D721Med (cell line): ENCODE measurements at places on chromosomes 1 and 21.

- no peak for DNase-seq
Observed at GRCh38 chr1:191818198-191818597, 340.1 kb upstream of the RGS18 start.

GRCh38 chr1:95236784-95237575 is 3.0 kb downstream of the RWDD3 start:
- no peak for DNase-seq

DNA sequence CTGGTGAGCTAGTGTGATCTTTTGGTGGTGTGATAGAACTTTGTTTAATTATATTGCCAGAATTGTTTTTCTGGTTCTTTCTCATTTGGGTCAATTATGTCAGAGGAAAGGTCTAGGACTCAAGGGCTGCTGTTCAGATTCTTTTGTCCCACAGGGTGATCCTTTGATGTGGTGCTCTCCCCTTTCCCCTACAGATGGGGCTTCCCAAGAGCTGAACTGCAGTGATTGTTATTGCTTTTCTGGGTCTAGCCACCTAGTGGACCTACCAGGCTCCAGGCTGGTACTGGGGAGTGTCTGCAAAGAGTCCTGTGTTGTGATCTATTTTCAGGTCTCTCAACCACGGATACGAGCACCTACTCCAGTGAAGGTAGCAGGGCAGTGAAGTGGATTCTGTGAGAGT is 25.9 kb upstream of the CD84 start:
- no peak for DNase-seq

DNA sequence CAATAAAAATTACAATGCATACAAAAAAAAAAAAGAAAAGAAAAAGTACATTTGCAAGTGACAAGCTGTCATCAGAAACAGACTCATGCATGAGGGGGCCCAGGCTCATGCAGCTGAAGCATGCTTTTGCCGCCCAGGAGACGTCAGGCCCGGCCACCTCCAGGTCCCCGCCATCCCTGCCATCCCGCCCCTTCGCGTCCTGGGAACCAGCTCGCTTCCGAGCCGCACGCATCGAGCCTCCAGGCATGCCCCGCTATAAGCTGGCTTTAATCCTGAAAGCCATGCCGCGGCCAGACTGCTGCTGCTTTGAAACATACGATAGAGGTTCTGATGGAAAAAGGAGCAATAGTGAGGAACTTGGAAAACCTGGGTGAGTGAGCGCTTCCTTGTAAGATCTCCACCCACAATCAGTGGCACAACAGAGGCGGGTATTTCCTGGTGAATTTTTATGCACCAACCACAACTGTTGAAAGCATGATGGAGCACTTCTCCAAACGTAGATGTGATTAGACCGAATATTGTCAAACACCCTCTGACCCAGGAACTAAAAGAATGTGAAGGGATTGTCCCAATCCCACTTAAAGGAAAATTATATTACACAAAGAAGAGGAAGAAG is 113.7 kb downstream of the FAF1 start:
- DNase-seq, result no peak

GRCh38 chr1:114128293-114128692 is 25.4 kb downstream of the SYT6 start:
- DNase-seq, result no peak

DNA sequence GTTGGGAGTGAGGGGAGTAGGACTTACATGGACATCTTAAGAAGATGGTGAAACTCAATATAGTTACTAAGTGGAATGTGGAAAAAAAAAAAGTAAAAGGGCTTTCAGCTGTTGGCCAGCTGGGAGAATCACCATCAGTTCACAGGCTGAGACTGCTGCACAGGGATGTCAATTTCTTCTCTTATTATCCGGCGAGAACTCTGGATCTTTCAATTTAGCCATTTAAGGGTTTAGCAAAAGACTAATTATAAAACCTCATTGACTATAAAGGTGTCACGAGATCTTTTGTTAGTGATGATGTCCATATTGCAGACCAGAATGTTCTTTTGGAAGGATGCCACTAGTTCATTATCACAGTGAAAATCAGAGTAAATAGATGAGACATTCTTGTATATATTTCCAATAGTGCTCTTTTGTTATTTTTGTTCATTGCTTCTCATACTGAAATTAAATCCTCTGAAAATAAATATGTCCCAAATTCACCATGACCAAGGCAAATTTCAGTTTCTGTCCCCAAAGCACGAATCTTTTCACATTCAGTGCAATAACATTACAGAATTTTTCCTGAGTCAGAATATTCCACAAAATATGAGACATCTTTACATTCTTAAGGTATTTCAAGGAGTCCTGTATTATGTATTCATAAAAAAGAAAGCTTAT is 266.1 kb downstream of the DNM3 start:
- no peak for DNase-seq

- DNase-seq, result no peak
Observed at GRCh38 chr1:17214876-17215544, 10.1 kb downstream of the PADI1 start.

DNA sequence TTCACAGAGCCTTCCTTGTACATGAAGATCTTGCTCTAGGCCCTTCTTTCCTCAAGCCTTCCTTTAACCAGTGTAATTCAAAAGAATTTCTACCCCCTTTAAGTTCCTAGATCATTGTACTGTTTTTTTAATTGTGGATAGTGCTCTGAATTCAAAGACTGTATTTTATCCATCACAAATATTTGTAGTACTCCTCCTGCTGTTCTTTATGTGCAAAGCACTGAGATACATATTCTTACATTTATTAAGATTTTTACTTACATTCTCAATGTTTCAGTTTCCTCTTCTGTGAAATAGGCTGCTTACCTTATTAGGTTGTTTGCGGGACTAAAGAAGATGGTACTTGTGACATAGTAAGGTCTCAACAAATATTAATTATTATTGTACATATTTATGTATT is 168.8 kb upstream of the PDE4B start:
- DNase-seq, result no peak

GRCh38 chr1:94142583-94142982 is 21.6 kb upstream of the ABCA4 start:
- no peak for DNase-seq

GRCh38 chr1:184770181-184770979 is 15.7 kb upstream of the EDEM3 start:
- no peak for DNase-seq

- no peak for DNase-seq
Observed at GRCh38 chr1:213761845-213762407, 225.8 kb upstream of the PROX1 start.

DNA sequence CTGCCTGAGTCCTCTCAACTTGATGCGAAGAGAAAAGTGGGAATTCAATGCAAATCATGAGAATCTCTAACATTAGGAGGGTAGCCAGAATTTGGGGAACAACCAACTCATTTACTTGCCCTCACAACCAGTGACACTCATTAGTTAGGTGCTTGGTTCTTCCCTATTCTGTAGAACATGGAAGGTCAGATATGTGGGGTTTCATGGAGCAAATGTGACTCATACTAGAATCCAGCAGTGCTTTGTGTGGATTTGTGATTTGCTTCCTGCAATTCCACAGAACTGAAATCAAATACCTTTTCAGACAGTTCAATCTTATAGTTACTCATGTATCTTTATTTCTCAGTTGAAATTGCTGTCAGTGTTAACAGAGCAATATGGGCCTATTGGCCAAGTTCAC is 6.9 kb upstream of the ETV3 start:
- DNase-seq, result no peak

DNA sequence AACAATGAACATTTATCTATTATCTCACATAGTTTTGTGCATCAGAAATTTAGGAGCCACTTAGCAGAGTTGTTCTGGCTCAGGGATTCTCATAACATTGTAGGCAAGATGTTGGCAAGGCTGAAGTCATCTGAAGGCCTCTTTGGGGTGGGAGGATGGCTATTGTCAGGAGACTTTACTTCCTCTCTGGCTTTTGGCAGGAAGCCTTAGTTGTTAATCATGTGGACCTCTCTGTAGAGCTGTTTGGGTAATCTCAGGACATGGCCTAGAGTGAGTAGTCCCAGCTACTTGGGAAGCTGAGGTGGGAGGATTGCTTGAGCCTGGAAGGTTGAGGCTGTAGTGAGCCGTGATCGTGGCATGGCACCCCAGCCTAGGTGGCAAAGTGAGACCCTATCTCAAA is 40.2 kb downstream of the RASAL2 start:
- DNase-seq, result no peak

GRCh38 chr21:44872323-44872648 is 1.2 kb downstream of the PTTG1IP start:
- DNase-seq, result no peak

DNA sequence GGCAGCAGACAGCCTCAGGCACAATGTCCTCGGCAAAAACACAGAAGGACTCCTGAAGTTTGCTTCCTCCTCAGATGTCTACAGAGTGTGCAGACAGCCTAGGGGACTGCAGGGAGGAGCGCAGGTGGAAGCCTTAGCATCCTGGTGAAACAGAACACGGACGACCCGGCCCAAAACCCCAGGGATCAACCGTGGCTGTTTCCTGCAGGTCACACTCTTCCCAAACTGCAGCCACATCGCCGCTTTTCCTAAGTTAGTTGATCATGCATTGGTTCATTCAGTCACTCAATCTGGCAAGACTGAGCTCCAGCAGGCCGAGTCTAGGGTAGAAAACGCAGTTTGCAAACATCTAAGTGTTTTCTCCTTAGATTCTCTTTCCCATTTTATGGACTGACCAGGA is 33.4 kb downstream of the FHAD1 start:
- no peak for DNase-seq

GRCh38 chr21:36710729-36711048 is 11.8 kb downstream of the SIM2 start:
- no peak for DNase-seq

- DNase-seq, result no peak
Observed at GRCh38 chr1:221574529-221574928, 167.4 kb downstream of the DUSP10 start.

DNA sequence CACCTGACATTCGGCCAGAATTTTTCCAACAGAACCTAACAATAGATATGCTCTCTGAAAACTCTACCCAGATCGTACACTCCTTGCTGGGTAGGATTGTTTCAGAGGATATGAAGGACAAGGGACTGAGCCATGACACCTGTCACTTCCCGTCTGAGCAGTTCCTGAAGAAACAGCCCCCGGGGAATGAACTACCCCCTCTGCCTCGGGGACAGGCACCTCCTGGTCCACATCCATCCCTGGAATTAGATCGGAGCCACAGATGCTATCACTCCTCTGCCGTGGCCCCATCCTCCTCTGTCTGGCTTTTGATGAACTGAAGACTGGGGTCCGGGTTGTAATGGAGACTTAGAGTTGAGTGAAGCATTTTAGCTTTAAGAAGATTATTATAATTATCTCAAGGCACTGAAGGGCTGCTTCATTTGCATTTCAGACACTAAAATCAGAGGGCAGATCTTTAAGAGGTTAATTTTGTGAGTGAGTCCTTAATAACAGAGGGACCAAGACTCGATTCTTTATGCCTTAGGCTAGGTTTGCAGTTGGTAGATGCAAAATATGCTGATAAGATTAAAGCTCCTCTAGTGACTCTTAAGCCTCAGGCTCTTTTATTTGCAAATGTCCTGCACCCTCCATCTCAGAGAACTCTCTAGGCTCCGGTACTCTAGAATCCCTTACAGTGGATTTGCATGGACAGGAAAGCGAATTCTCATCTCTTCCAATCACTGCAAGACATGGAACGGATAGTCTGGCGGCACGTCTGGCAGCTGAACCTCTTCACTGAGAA is 333.8 kb downstream of the KIF26B start:
- no peak for DNase-seq

DNA sequence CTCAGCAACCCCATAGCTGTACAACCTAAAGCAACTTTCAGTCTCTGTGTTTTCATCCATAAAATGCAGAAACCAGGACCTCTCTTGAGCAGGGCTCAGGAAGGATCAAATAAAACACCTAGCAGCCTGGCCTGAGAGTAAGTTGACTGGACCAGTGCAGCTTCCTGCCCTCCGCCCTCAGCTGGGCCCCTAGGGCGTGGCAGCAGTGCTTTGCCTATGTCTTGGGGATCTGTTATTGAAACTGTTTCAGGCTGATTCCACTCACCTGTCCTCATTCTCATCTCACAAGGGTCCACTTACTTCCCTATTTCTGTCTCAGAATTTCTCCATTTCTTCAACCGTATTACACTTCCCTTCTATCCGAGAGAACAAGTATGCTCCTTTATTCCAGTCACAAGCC is 17.3 kb downstream of the LRRC42 start:
- DNase-seq, result no peak

DNA sequence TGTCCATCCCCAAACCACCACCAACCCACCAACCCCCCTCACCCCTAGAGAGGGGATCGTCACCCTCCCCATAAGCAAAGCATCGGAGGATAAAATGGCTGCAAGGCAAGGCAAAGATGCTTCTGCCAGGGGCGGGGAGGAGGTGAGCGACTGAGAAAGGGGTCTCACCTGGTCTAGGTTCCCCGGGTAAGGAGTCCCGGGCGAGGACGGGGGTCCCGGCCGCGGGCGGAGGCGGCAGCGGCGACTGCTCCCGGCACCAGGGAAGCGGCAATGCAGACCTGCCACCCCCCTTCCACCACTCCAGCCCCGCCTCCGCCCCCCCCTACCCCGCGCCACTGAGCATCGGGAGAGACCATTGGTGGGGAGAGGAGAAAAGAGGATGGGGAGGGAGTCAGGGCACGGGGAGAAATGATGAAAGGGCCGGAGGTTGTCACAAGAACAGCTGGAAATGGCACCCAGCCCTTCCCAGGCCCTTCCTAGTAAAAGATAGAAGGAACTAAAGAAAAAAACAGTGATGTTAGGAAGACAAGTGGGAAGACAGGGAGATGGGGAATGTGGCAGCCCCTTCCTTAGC is at the start of gene SV2A:
Gene SV2A (minus strand): TSS at position 274 of the 574 bp plus-strand sequence. CDS start 4,004 bp downstream, outside the sequence.
- DNase-seq, result peak; percentile 87

- no peak for DNase-seq
Observed at GRCh38 chr1:5975133-5975880, 16.9 kb downstream of the NPHP4 start.

- peak; percentile 81 for DNase-seq
Observed at GRCh38 chr1:39788758-39789570, at the start of gene BMP8B. Gene BMP8B, minus strand, starts transcription at chr1:39788865. Its CDS starts 380 bp downstream, at chr1:39788485.

DNA sequence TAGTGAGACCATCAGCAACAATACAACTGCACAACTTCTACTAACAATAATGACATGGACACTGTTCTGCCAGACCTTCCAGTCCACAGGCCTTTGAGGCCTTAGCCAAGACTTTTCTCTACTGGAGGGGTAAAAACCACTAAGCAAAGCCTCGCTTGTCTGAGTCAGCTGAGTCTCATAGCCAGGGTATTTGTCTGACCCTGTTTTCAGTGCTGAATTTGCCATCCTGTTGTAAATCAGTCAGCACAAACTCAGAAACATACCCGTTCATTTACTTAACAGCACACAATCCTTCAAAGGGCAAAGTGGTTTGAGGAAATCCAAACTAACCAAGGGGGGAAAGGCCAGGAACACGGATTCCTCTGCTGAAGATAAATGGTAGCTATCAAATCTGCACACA is 537.8 kb downstream of the SMYD3 start:
- DNase-seq, result no peak

DNA sequence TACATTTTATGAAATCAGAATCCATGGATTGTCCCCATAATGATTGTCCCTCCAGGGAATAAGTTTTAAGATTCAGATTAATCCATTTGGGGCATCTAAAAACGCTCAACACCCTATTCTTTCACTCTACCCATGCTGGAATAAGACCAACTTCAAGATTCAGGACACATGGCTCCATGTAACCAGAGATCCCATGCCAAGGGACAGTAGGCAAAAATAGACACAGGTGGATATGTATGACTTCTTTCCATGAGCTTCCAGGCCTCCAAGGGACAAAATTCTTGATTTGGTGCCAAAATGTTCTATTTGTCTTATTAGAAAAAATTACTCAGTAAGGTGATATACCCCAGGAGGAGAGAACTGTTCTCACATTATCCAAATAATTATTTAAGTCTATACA is 178.8 kb downstream of the NRIP1 start:
- no peak for DNase-seq
